Left renal pelvis (tissue), 4 donors: ENCODE measurements at places on chromosomes 2 and 18. TPM values are rescaled to one million over a fixed set of nuclear protein-coding genes. Genes with fewer than 3 reads are reported as not detected.
A peak's percentile ranks its signal among the peaks of the same experiment; 100 is the strongest.

NEB gene
- 20.3 TPM for polyA plus RNA-seq

HOXD9 gene
- polyA plus RNA-seq, result 106 TPM

IMPA2 gene
- polyA plus RNA-seq, result 105 TPM

SGPP2 gene
- polyA plus RNA-seq, result 24.1 TPM

ABCB11 gene
- polyA plus RNA-seq, result 0.31 TPM

GPC1 gene
- 77.1 TPM for polyA plus RNA-seq

PNPT1 gene
- 23.3 TPM for polyA plus RNA-seq

LAMA1 gene
- 90.4 TPM for polyA plus RNA-seq

INPP5D gene
- polyA plus RNA-seq, result 7.8 TPM

ALPI gene
- 0.06 TPM for polyA plus RNA-seq

ARHGEF33 gene
- 3.8 TPM for polyA plus RNA-seq

POTEI gene
- polyA plus RNA-seq, result 0.10 TPM

DNA sequence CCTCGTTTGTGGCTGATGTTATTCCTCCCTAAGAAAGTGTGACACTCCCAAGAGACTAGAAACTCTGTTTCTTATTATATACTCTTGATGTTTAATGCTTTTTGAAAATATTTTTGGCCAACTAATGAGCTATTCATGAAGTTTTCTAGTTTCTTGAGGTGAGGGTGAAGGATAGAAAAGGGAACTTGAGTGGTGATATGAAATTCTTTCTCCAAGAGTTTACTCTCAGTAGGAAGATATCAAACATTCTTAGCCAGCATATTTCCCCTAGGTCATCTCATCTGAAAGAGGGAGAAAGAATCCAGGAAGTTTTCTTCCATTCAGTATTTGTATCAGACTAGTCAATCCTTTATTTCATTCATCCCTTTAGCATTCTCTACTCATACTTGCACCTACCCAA is 95.7 kb downstream of the MAP3K20 start:
- no peak for DNase-seq

- DNase-seq, result no peak
These were observed 81.1 kb upstream of the GLI2 start for GRCh38 chr2:120654381-120655134.

GRCh38 chr2:173998386-173998785 is 33.2 kb upstream of the SP3 start:
- no peak for DNase-seq

- no peak for DNase-seq
These were observed 74.8 kb downstream of the DSC3 start for GRCh38 chr18:30967701-30968100.

GRCh38 chr2:202831242-202832220 is 40.0 kb downstream of the ICA1L start:
- no peak for DNase-seq

GRCh38 chr2:45823723-45824206 is 172.3 kb downstream of the PRKCE start:
- no peak for DNase-seq

GRCh38 chr2:64635976-64636911 is 17.5 kb downstream of the SERTAD2 start:
- DNase-seq, result no peak

DNA sequence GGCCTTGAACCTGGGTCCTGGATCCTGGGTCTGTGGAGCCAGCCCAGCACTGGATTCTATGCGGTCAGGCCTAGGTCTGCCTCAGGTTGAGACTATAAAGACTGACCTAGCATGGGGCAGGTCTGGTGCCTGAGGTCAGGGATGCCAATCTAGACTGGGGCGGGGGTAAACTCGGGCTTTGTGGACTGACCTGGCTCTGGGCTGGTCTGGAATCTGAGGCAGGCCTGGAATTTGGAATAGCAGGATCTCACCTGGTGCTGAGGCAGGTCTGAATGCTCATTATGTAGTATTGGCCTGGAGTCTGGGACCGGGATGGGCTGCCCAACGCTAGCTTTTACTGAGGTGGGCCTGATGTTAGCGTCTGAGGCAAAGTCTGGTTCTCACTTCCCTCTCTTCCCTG is 256.0 kb downstream of the KIAA1328 start:
- DNase-seq, result no peak

- DNase-seq, result no peak
These were observed 186.9 kb upstream of the SALL3 start for GRCh38 chr18:78792736-78793135.

DNA sequence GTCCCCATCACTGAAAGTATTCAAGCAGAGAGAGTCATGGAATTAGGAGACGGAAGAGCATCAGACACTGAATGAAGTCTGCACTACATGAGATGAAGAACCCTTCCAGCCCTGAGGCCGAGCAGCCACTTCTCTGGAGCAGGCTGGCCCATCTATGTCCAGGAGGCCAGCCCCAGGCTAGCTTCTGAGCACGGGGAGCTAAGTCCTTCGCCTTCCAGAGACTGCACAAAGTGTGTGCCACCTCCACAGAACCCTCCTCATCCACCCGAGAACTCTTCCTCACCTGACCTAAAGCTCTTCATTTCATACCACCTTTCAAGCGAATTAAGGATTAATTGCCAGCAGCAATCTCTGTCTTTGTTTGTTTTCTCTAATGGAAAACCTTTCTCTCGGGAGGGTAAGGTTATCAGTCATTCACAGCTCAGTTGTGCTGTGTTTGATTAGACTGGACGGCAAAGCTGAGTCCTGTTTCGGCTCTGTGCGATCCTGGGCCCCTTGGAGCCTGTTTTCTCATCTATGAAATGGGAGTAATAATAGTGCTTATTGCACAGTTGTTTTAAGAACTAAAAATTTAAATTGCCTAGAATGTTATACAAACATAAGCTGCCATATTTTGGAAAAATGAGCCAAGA is 38.0 kb downstream of the SCTR start:
- no peak for DNase-seq

DNA sequence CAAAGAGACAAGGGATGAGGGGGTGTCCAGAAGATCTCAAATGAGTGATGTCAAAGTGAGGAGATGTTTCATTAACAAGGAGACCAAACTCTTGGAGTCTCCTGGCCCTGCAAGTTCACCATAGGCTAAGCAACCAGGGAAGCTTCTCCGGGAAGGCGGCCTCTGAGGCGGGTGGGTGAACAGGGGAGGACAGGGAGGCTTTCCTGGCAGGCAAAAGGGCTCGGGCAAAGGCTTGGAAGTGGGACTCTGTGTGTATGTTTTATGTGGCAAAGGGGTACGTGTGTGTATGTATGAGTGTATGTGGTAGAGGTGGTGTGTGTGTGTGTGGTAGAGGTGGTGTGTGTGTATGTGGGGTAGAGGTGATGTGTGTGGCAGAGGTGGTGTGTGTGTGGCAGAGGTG is 163.9 kb downstream of the DYSF start:
- no peak for DNase-seq

DNA sequence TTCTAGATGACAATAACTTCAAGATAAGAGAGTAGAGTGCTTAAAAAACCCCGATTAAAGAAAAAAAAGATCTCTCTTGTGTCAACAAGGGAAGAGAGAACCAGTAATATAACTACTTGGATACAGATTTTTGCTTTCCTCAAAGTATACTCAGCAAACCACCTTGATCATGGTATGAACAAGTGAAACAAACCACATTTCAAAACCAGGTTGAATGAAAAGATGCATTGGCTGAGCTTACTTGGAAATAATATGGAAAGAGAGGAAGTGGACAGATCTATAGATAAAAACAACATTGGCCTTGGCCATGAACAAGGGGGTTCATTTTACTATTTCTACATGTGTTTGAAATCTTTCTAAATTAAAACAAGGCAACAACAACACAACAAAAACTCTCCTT is 50.1 kb downstream of the ATP8B1 start:
- no peak for DNase-seq

GRCh38 chr2:16640001-16640700 is 25.5 kb downstream of the CYRIA start:
- DNase-seq, result no peak

DNA sequence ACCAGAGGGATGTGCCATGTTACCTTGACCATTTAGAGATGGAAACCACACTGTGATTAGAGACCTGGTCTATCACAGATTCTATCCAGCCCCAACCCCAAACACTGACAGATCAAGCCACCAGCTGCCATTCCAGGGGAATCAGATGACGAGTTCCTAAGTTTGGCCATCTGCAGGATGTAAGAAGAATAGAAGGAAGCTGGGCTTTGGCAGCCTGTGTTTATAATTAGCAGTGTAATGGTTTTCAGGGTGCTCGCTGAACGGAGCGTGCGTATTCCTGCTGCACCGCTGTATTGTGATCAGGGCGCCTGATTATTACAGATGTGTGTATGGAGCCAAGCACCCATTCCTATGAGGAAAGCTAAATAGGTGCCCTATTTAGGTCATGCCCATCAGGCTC is 138.1 kb downstream of the LRRC30 start:
- DNase-seq, result no peak

- DNase-seq, result peak; percentile 9
These were observed 212.4 kb downstream of the RPIA start for GRCh38 chr2:88903749-88904353.

DNA sequence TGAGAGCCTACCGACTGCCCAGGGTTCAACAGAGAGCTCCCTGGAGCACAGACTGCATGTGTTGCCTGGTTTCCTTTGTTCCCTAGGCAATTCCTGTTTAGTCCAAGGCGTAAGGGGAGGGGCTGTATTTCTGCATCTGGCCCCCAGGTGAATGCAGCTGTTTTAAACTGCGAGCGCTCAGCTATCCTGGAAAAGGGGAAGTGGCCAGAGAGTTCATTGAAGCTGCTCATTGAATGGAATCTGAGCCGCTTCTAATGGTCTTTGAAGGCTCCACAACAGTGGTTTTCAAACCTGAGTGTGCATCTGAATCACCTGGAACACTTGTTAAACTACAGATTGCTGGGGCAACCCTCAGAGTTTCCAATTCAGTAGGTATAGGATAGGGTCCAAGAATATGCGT is 18.1 kb downstream of the MAPK4 start:
- DNase-seq, result no peak

DNA sequence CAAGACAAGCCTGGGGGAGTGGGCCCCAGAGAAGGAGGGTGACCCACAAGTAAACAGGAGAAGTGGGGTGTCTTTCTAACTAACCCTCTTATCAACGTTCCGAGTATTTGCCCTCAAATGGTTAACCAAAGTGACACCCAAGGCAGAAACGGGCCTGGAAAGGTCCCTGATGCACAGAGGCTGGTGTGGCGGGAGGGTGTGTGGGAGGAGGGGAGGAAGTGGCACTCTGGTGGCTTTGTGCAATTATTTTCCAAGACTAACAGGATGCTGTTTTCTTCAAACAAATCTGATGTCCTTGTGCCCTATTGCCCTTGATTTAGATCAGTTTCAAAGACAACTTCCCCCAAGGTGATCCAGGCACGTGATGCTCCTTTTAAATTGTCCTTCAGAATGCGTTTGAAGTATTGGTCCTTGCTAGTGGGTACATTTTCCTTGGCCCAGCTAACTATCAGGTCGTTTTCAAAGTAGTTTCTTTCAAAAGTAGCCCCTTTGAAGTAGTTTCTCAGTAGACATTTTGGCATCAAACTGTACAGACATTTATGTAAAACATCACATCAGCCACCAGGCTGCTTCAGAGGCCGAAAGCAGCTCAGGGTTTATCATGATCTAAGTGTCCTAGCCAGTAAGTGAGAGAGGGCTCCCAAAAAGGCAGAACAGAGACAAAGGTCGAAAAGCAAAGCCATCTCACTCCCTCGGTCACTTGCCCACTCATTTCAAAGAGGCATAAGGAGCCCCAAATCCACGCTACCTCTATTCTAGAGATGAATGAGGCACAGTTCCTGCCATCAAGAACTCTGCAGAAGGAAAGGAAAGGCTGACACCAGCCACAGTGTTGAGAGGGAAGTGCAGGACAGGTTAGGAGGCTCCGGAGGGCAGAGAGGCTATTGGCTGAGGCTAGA is 371.1 kb upstream of the ID2 start:
- no peak for DNase-seq

GRCh38 chr2:46298522-46299353 is 1.5 kb downstream of the EPAS1 start:
- DNase-seq, result peak; percentile 38

DNA sequence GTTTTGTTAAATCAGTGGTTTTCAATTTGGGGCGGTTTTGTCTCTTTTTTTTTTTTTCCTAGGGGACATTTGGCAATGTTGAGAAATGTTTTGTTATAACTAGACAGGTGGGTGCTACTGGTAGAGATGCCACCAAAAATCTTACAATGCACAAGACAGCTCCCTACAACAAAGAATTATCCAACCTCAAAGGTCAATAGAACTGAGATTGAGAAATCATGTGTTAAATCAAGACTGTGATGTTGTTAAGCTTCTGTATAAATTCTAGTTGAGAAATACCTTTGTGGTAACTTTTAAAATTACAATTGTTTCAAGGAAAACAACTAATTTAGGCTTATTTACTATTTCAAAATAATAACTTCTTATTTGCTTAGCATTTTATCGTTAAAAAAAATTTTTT is 9.4 kb upstream of the SPOPL start:
- no peak for DNase-seq

DNA sequence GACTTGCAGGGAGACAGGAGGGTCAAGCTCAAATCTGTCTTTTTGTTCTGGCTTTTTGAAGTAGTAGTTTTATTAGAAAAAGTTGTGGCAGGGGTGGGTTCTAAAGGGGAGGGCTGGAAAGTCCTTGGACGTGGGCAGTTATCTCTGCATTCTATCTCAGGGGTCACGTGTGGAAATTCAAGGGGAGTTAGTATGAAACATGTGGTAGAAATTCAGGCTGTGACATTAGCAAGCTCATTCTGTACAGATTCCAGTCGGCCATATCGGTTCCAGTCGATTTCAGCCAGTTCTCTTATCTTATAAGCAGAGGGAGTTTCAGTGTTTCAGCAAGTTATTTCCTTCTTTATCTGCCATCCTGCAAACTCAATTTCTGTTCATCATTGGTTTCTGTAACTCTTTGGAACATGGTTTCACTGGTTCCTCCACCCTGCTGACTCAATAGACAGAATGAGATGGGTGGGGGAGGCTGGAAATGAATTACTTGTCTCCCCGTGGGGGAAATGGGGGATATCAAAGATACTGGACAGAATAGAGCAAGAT is 53.0 kb downstream of the RAB27B start:
- no peak for DNase-seq

DNA sequence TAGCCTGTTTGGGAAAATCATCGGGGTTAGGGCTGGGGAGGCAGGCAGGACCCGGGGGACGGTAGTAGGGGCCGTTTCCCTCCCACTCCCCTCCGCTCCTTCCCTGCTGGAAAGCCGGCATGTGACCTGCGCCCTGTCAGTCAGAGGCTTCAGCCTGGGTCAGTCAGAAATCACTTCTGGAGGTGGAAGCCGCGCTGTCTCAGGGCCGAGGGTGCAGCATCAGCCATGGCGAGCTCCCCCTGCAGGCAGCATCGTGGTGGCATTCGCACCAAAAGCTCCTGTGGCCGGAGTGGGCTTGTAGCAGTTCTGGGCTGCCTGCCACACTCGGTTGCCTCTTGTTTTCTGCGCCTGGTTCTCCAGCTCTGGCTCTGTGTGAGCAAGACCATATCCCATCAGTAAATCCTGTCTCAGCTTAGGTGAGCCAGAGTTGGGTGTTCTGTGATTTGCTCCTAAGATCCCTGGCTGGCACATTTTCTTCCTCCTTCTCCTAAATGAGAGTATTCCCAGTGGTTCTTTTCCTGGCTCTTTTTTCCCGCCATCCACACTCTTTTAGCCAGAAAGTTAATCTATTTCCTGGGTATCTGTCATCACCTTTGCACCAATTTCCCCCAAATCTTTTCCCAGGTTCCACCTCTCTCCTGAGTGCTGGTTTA is 123.9 kb upstream of the CD302 start:
- no peak for DNase-seq

GRCh38 chr2:143344780-143345179 is 215.6 kb downstream of the ARHGAP15 start:
- DNase-seq, result no peak

- DNase-seq, result no peak
These were observed 81.2 kb downstream of the EIPR1 start for GRCh38 chr2:3296182-3296972.
